Cortex of kidney (tissue), 1 donor: ENCODE measurements at places on chromosomes 1 and 21.

GRCh38 chr1:212127221-212127620 is 91.7 kb downstream of the DTL start:
- no peak for DNase-seq

GRCh38 chr1:234605399-234605982 is 4.5 kb downstream of the IRF2BP2 start:
- no peak for DNase-seq

GRCh38 chr1:209822706-209823105 is 5.1 kb upstream of the UTP25 start:
- no peak for DNase-seq

- no peak for DNase-seq
Observed at GRCh38 chr1:191206513-191207207, 729.0 kb upstream of the BRINP3 start.

DNA sequence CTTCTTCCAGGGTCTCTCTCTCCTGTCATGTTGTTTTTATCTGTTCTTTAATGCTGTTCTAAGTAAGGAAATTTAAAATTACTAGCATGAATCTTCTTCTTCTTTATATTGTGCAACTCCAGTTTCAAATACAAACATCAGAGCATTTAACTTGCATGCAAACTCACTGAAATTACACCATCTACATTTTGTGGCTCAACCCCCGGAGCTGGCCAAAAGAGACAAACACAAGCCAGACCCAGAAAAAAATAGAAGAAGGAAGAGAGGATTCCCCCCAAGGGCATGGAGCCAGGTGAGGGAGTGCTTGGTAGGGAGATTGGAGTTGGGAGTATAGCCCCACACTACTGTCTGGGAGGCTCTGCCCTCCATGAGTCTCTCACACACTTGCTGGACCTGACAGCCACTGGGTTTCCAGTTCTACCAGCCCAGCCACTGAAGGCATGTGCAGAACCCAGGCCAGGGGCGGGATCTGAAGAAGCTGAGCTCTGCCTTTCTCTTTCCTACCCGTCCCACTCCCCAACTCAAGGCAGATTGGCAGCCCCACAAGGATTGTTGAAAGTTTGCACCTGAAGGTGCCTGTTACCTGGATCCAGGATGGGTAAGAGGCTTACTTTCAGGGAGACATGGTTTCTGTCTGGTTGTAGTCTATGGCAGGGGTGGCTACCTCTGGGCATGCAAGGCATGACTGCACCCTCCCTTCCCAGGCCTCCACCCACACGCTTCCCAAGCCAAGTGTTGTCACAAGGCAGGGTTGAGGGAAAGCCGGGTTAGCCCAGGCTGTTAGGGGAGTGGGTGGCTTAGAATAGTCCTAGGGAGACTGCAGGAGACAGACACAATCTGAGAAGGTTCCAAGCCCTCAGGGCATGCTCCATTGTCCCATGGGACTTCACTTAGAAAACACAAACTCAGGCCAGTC is 297.2 kb downstream of the TGFB2 start:
- no peak for DNase-seq

DNA sequence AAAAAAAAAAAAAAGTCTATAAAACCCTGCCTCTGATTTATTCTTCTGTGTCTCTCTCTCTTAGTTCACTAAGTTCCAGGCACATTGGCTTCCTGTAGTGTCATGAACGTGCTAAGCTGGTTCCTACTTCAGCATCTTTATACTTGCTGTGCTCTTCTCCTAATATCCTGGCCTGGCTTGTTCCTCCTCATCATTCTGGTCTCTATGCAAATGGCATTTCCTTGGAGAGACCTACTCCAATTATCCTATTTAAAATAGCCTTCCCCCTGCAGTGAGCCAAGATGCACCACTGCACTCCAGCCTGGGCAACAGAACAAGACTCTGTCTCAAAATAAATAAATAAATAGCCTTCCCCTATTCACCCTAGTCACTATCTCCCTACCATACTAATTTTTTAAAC is 9.7 kb upstream of the CLCC1 start:
- DNase-seq, result no peak

GRCh38 chr1:89910780-89911179 is 84.1 kb upstream of the ZNF326 start:
- no peak for DNase-seq

- no peak for DNase-seq
Observed at GRCh38 chr1:93442741-93443140, 5.2 kb upstream of the FNBP1L start.

GRCh38 chr1:15406614-15407559 is 2.8 kb upstream of the EFHD2 start:
- no peak for DNase-seq

DNA sequence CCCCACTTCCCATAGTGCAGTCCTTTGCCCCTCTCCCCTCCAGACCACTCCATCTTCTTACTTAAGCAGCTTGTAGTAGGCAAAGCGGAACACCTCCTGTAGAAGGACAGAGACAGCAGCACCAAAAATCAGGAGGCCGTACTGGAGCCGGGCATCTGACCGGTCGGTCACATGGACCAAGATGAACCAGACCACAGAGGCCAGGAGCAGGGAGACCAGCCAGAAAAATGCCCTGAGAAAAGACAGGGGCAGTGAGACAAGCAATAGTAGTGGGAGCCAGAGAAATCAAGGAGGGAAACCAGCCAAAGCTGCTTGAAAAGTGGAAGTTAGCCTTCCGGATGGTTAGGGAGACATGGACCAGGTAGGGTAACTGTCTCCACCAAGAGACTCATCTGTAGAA is 920 bp downstream of the APH1A start:
- no peak for DNase-seq

DNA sequence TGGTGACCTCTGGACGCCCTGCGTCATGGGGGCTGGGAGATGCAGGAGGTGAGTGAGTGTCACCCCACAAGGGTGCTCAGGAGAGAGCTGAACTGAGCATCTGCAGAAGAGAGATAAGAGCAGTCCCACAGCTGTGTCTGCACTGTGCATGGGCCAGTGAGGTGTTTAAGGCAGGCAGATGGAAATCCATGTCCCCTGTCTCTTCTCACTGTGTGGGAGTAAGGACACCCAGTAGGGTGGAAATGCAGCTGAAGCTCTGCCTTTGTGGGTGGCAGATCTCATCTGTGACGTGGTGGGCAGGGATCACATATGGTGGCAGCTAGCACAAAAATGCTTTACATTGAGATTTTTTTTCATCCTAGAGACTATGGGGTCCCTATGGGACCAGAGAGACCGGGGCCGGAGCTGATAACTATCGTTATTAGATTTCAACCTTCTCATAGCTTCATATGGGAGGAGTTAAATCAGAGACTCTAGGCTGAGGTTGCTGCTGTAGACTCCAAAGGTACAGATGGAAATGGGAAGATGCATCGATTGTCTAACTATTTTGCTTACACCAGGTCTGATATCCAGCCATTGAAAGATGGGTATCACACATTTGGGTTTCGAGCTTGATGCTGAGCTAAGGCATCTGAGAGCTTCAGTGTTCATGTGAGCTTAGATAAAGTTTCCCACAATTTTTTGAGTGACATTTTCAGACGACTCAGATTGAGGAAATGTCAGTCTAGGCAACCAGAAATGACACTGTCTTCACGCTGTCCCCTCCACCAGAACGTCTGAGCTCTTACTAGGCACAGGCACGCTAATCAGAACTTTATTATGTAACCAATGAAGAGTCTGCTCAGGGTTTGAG is 65.3 kb upstream of the PSEN2 start:
- no peak for DNase-seq

- no peak for DNase-seq
Observed at GRCh38 chr1:155472491-155473083, 90.0 kb downstream of the ASH1L start.

- DNase-seq, result no peak
Observed at GRCh38 chr1:34697818-34698217, 57.0 kb upstream of the GJB5 start.

GRCh38 chr1:85375493-85375892 is 89.5 kb downstream of the DDAH1 start:
- no peak for DNase-seq

DNA sequence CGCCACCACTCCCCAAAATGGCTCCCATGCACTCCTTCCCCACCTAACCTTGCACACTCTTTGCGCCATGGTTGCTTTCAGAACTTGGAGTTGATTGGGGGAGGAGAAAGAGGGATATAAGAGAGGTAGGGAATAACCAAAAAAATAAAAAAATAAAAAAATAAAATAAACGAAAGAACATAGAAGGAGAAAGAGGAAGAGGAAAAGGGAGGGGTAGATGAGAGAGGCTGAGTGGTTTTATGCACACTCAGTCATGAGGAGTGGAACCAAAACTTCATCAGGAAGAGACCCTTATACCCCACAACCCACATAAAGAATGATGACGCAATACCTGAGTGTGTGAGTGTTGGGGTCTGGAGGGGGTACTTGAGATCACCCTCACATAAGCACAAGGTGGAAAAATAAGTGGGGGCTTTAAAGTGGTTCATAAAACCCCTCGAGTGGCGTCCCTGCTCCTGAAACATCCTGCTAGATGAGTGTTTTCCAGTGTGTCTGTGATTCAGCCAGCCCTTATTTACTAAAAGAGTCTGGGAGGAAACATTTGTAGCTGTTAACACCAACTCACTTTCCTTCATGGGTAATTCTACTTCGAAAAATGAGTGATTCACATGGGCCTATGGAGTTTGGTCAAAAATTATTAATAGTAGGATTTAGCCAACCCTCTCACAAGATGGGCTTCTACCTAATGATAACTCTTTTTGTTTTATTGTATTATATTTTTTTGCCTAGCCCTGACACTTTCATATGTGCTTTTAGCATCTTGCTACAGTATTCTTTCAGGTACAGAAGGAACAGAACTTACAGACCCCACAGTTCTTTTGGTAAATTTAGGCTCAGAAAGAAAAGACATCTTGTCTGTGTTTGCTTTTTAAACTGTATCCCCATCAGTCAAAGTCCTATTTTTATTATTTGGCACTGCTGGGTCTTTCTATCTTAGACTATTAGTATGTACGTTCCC is 5.2 kb downstream of the SLAMF1 start:
- no peak for DNase-seq
